HEK293T (cell line): ENCODE measurements at places on chromosomes 12 and 14.

DNA sequence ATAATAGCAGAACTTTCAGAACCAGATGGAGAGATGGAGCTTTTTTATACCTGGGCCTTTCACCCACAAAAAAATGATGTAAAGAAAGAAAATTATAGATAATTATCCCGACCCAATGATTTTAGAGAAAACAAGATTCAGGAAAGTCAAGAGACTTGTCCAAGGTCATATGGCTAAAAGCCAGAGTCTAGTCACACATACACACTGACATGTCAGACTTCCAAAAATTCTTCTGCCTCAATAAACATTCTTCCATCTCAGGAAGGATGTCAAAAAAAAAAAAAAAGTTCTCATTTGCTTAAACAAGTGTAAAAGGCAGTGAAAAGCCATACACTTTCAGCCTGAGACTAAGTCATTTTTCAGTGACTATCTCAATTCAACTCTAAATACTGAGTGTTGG is 116.0 kb downstream of the PRICKLE1 start:
- no peak for DNase-seq

- DNase-seq = no peak
Observed at GRCh38 chr14:34055157-34055950, 104.5 kb upstream of the EGLN3 start.

DNA sequence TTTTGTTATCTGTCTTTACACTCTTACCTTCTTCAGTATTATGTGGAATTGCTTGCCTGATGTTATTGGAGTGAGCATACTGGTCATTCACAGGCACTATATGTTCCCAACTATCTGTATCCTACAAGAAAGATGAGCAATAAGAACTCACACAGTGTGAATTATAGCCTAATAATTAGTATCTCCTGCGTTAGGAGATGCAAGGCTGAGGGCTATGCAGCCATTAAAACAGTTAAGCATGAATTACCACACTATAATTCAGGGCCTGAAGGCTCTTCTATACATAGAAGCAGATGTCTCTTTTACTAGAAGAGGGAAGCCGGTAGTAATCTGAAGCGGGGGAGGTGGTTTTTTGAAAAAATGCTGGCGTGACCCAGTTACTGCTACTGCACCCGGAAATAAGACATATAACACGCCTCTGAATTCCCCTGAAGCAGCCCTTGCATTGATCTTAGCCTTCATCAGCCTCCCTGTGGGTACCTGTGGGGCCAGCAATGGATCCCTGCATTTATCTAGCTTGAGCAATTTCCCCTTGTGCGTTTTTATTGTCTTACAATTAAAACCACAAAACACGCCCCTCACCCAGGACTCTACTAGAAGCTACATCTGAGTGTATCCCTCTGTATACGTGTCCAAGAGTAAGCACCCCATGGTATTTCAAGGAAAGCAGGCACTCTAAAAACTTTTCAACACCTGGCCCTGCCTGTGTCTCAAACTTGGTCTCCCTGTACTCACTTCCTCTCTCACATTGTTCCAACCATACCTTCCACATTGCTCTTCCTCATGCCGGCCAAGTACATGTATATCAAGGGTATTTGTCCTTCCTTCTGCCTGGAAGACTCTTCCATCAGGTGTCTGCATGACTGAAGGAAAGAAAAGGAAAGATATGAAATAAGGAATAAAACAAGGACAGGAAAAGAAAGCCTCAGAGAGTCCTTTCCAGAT is 210.9 kb upstream of the ARID2 start:
- DNase-seq = no peak

GRCh38 chr14:74578479-74578878 is 33.6 kb downstream of the LTBP2 start:
- no peak for DNase-seq

DNA sequence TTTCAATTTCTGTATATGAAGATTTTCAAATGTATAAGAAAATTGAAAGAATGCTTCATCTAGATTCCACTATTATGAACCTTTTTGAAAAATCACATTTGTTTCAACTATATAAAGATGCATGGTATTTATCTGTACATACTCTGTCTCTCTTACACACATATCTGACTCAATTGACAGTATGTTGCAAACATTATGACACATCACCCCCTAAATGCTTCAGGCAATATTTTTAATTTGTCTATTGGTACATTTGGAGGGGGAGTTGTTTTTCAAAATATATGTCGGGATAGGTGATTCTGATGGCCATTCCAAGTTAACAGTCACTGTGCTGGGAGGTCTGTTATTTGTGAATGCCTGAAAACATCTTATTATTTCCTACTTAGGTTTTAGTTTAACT is 14.4 kb downstream of the PCNX1 start:
- DNase-seq = no peak

DNA sequence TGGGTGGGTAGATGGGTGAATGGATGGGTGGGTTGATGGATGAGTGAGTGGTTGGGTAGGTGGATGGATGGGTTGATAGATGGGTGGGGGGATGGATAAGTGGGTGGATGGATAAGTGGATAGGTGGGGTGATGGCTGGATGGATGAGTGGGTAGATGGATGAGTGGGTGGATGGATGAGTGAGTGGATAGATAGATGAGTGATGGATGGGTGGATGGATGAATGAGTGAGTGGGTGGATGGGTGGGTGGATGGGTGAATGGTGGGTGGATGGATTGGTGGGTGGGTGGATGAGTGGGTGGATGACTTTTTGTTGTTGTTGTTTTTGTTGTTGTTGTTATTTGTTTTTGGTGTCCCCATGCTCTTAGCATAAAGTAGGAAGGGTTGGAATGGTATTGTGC is 45.5 kb downstream of the TBX5 start:
- DNase-seq = no peak
